Head of caudate nucleus (tissue), 42 donors: ENCODE measurements at places on chromosomes 2 and 18.

- DNase-seq = no peak
Observed at GRCh38 chr18:8616028-8616401, 6.8 kb downstream of the RAB12 start.

DNA sequence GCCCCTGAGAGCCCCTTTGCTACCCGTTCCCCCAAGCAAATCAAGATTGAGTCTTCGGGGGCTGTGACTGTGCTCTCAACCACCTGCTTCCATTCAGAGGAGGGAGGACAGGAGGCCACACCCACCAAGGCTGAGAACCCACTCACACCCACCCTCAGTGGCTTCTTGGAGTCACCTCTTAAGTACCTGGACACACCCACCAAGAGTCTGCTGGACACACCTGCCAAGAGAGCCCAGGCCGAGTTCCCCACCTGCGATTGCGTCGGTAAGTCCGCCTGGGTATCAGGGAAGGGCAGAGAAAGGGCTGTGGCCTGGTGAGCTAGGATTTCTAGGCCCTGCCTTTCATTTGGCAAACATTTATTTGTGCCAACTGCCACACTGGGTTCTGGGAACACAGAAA, 63.4 kb downstream of the TET3 start:
- DNase-seq = no peak

GRCh38 chr2:27958711-27959378, 68.3 kb downstream of the BABAM2 start:
- no peak for DNase-seq

GRCh38 chr2:182446087-182446486, 19.3 kb upstream of the PDE1A start:
- DNase-seq = no peak

GRCh38 chr18:50611529-50611941, 51.6 kb downstream of the MAPK4 start:
- no peak for DNase-seq

- DNase-seq = no peak
Observed at GRCh38 chr2:233745073-233745755, 14.9 kb upstream of the UGT1A1 start.

DNA sequence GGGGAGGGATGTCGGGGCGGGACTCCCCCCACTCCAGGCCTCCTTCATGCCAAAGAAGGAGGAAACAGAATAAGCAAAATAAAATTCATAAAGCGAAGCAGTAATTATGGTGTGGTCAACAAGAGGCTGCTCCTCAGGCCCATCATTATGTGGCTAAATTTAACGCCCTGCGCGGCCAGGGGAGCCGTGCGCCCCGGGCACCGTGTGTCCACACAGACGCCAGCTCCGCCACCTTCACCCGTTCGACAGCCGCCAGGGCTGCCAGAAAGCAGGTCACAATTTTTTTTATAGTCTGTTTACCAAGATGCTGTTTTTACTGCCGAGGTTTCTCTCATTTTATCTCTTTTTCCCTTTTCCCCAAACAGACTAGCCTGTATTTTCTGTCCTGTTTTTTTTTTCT, 31.0 kb downstream of the NHEJ1 start:
- DNase-seq = no peak

DNA sequence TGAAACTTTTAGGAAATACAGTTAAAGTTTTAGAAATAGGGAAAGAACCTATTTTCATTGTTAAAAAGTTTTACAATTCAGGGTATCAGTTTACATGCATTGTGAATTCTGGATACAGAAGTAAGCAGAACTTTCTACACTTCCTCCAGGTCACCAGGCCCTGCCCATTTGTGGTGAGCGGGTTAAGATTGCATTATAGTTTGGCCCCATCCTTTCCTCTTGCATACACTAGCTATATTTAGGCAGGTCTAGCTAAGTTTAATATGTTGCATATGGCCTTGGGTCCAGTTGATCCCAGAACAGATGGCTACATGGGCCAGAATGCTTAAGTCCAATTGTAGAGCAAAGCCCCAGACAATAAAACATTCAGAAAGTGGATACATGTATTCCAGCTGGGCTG, 4.8 kb downstream of the VWA3B start:
- no peak for DNase-seq

- DNase-seq = no peak
Observed at GRCh38 chr2:54088719-54089118, 26.7 kb upstream of the ACYP2 start.

GRCh38 chr2:20914087-20914486, 91.2 kb upstream of the LDAH start:
- DNase-seq = no peak
